ENCODE measurements at places on chromosomes 4 and X.

- no peak for DNase-seq
Observed at GRCh38 chrX:94932278-94932965, 1258.4 kb downstream of the FAM133A start.

DNA sequence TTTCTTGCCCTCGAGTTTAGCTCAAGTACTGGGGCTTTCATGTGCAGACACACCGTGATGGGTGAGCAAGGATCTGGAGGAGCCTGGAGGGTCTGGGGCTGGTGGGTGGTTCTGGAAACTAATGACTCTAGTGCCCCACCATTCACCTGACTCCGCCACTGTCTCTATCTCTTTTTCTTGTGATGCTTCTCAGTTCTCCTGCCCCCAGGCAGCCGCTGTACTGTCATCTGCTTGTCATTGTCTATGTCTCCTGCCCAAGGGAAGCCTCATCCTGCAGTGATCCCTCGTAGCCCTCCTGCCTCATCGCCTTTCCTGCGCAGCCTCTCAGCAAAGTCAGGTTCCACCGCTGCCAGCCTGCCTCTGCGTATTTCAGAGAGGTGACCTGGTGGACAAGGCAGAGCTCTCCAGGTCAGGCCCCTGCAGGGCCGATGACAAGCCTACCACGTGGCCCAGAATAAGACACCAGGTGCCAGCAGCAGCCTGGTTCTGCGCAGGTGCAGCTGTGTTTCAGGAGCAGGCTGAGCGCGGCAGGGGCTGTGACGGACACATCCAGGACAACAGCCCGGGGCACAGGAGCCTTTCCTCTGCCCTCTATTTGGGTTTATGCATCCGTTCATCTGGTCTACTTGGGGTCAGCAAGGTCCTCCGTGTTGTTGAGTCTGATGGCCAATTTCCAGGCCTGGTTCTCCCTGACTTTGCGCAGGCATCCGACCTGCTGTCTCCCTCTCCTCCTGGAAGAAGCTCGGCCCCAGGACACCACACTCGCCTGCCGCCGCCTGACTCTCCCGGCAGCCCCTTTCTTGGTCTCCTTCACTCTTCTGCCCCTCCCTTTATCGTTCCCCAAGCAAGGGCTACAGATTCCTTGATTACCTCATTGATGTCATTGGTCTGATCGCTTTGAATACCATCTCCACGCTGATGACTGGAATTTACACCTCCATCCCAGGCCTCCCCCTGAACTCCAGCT lies 30.9 kb upstream of the CDKN2AIP start:
- no peak for DNase-seq

- DNase-seq, result no peak
Observed at GRCh38 chr4:166996216-166996615, 238.1 kb downstream of the SPOCK3 start.

DNA sequence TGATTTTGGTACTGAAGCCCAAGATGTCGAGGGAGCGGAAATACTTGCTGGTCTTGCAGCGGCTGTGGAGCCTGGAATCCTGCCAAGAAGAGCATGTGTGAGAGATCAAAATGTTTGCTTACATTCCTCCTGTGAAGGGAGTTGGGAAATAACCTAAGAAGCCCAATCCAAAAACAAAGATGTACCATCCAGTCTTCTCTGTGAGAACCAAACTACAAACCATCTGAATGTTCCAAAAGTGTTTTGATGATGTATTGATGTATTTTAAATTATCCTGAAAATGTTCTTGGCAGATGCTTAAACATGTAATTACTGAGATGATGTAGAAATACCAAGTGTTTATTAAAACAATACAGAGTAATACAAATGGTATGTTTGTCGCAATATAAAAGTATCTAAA lies 10.1 kb upstream of the ADH1A start:
- no peak for DNase-seq

- no peak for DNase-seq
Observed at GRCh38 chrX:69535661-69536060, 31.5 kb downstream of the NALF2 start.

GRCh38 chr4:54572152-54572542 lies 85.6 kb upstream of the KIT start:
- no peak for DNase-seq

GRCh38 chr4:176549161-176549865 lies 229.5 kb downstream of the SPCS3 start:
- DNase-seq, result no peak

GRCh38 chr4:94827481-94828110 lies 69.8 kb downstream of the BMPR1B start:
- DNase-seq, result no peak

DNA sequence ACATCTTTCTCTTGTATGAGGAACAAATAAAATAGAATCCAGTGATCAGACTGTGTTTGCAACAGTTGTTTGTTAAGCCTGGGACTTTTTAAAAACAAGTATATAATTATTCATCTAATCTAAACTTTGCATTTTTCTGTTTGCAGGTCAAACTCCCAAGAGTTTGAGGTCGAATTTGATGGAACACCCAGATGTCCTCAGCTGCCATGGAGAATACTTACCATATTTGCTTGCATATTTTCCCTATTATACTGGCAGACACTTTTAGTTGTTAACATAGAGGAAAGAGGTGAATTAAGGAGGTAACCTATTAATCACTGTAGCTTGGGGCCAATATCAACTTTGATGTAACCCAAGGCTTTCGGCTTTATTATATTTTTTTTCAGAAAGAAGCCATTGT lies 401.5 kb upstream of the DIPK2B start:
- no peak for DNase-seq

DNA sequence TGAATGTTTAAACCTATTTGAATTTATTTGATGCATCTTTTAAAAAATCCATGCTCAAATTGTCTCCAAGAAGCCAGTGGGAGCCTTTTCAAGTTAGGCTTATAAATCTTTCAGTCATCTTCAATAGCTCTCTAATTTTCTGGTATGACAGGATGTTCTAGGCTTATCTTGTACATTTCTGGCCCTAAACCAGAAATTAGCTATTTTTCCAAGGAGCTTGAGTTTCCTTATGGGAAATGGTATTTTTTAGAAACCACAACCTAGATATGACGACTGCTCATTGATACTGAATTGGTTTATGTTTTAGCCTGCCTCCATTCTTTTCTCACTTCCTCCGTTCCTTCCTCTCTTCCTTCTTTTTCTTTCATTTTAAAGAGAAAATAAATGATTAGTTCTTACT lies 172.3 kb downstream of the SPRY1 start:
- DNase-seq, result no peak

GRCh38 chrX:53305996-53306937 lies 24.9 kb upstream of the IQSEC2 start:
- DNase-seq, result no peak

DNA sequence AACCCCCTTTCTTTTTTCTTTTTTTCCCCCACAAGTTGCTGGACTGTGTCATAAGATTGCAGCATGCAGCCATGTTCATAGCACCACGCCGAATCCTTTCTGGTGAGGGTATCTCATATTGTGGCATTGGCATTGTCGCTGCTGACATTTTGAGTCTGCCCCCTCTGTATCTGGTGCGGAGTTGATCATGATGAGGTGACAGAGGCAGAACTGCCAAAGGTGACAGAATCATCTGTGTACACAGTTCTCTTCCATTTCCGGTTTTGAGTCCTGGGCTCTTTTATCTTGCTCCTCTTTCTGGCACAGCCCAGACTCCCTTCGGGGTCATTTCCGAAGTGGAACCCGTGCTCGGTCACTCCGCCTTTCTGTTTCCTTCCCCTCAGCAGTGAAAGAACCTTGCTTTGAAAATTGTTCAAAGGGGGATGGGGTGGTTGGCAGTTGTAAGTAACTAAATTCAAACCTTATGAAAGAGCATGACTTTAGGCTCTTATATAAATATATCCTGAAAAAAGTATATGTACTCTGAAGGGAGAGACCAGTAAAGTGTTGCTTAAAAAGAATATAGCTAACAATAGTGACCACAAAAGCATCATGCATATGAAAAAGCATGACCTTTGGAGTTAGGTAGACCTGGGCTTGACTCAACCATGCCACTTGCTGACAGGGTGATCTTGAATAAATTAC lies 55.0 kb upstream of the BMP2K start:
- DNase-seq, result no peak

DNA sequence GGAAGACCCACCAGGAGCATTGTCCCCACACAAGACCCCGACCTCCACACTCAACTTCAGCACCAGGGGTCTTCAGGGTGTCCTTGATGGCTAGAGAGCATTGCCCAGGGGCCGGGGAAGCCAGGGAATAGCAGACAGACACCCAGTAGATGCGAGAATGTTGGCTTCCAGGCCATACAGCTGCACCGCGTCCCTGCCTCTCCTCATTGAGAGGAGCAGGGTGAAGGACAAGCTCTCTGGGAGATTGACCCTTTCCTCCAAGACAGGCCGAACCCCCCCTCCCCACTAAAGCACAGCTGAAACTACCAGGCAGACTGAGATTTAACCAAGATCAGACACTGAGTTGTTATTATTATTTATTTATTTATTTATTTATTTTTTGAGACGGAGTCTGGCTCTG lies 42.6 kb upstream of the SLC25A4 start:
- DNase-seq, result no peak

DNA sequence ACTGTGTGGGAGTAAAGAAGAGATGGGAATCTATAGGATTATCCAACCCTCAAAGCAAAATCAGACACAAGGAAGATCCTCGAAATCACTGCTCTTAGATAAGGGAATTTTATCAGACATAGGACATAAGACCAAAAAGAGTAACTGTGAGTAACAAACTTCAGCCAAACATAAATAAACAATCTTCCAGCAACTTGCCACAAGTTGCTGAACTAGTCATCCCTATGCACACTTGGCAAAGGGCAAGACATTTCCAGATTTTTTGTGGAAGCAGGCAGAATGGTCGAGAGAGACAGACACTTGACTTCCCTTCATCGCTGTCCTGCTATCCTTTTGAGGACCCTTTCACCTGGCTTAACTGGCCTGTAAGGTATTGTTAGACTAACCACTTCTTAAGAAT lies 89.6 kb downstream of the KCNIP4 start:
- DNase-seq, result no peak

GRCh38 chr4:143302536-143302935 lies 34.1 kb upstream of the GAB1 start:
- DNase-seq, result no peak

GRCh38 chr4:45732161-45732560 lies 391.7 kb downstream of the GABRG1 start:
- DNase-seq, result no peak

DNA sequence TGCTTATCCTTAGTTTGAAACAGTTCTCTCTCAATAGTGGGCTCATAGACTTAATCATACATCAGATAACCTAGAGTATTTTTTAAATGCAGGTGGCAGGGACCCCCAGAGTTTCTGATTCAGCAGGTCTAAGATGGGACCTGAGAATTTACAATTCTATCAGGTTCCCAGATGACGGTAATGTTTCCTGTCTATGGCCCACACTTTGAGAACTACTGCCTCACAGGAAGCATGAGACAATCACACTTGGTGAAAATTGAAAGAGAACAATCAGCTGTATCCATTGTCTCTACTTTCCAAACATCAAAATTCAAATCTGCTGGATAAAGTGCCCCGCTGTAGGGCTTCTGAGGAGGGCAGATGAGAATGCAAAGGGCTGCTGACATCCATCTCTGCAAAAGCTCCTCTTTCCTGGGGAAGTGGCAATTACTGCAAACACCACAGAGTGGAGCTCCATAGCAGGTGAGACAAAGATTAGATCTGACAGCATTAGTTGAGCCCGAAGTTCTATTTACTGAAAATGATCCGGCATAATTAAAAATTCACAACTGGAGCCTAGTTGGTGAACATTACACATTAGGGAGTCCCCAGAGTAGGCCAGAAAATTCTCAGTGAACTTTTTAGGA lies 187.8 kb upstream of the MBNL3 start:
- no peak for DNase-seq

GRCh38 chr4:48243429-48243828 lies 26.2 kb downstream of the TEC start:
- DNase-seq, result no peak

GRCh38 chr4:10245751-10246150 lies 129.2 kb upstream of the WDR1 start:
- DNase-seq, result no peak

DNA sequence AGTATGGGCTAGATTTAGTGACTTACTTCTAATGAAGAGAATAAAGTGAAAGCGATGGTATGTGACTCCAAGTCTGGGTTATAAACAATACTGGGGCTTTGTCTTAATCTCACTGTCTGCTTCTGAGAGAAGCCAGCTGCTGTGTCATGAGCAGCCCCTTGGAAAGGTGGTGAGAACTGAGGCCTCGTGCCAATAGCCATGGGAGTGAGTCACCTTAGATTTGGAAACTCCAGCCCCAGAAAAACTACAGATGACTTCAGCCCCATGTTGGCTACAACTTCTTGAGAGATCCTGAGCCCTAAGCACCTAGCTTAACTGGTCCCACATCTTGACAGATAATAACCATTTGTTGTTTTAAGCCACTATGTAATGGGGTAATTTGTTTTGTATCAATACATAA lies 77.6 kb downstream of the CWH43 start:
- DNase-seq, result no peak

- DNase-seq, result no peak
Observed at GRCh38 chr4:99324979-99325378, 3.8 kb upstream of the ADH1B start.

DNA sequence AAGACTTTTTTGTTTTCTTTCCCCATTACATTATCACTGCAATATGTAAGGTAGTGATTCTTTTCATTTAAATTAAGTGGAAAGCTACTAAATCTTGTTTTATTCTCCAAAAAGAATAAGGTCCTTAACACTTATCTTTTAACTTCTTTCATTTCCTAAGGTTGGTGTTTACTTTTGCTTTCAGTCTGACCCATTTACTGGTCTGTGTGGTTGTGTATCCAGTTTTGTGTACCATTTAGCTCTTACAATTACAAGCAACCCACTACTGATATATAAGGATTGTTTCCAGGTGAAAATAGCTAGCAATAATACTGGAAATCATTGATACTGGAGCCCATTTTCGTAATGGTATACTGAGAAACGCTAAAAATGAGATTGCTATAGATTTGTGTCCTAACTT lies 123.1 kb upstream of the CXorf66 start:
- no peak for DNase-seq

Data from activated CD8-positive, alpha-beta memory T cell treated with anti-CD3 and anti-CD28 coated beads for 1 hour (primary cell).